ENCODE measurements at places on chromosomes 6 and 20.

GRCh38 chr20:35903843-35904242 lies 50.5 kb downstream of the SCAND1 start:
- DNase-seq: no peak

- DNase-seq: no peak
Measured at GRCh38 chr6:72930556-72931132, 294.7 kb downstream of the KHDC1L start.

GRCh38 chr6:170037541-170038250 lies 253.2 kb downstream of the DLL1 start:
- DNase-seq: no peak

DNA sequence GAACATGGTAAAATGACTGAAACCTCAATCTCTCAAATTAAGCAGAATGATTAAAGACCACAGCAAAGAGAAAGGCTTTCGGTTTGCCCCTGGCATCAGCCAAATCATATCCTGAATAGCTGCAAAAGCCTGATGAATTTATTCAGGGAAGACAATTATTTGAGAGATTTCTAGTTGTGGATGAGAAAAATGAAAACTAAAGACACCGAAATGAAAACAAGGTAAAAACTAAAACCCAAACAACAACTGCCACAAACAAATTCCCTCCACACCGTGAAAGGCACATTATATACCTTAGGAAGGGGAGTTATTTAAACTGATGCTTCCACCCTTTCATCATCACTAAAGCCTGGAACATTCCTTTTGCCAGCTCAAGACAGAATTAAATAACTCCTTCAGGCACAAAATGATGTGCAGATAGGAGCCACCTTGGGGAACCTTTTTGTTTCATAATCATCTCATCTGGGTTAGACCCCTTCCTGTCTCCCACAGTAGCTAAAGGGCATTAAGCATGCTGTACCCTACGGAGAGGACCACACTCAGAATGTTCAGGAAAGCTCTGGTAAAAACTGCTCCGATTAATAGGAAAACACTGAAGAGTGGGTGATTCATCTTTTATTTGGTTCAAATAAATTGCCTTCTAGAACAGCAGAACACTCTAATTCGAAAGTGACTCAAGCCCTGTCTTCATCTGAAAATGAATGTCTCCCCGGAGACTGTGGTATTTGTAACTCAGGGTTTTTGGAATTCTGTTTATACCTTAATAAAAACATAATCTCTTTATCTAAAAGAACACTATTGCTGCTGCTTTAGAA lies 9.1 kb upstream of the ANKRD60 start:
- DNase-seq: no peak

- no peak for DNase-seq
Measured at GRCh38 chr6:73712535-73713173, 16.7 kb downstream of the CD109 start.

DNA sequence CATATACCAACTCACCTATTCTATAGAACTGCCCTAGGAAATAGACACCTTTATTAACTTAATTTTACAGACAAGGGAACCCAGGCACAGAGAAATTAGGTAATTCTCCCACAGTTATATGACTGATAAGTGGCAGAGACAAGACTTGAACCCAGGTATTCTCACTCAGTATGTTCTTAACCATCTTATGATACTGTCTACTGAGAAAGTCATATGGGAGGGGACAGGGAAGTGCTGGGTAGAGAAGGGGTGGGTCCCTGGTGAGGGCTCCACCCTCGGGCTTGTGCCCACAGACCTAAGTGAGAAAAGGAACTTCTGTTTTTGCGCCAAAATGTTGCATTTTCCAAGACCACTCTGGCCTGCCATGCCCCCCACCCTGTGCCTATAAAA lies 123.5 kb downstream of the RNF144B start:
- no peak for DNase-seq

- DNase-seq: no peak
Measured at GRCh38 chr6:89830170-89830809, 610 bp downstream of the CASP8AP2 start.

DNA sequence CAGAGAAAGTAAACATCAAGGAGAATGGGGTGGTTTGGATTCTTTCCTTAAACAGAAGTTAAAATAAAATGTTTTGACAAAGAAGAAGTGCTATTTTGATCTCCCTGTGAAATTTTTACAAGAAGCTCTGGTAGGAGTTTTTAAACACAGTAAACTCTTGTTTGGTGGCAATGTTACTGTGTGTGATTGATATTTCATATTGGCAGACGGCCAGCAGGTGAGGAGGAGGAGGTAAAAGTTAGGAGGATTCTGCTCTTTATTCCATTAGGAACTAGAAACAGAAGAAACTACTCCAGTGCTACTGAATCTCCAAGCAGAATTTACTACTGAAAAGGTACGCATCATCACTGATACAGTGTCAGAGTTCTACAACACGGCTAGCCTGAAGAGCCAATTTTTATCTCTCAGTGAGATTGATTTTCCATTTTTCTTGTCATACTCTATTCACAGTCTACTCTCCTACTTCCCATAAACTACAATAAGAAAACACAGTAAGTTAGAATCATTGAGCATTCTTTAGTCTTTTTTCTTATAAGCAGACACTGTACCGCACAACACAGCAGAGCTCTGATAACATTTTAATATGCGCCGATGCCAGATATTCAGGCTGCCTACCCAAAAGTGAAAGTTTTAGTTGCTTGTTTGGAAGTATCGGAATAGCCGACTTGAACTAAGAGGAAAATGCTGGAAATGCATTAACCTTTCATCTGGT lies 21.2 kb upstream of the AFDN start:
- DNase-seq: no peak

Measured in GM20000 (cell line).